GM19239 (cell line): ENCODE measurements at places on chromosomes 6 and 20.
A peak's percentile ranks its signal among the peaks of the same experiment; 100 is the strongest.

- DNase-seq = no peak
These were observed 1.4 kb upstream of the SNTA1 start for GRCh38 chr20:33444797-33445560.

- no peak for DNase-seq
These were observed 170.3 kb upstream of the TAB2 start for GRCh38 chr6:149147195-149147594.

DNA sequence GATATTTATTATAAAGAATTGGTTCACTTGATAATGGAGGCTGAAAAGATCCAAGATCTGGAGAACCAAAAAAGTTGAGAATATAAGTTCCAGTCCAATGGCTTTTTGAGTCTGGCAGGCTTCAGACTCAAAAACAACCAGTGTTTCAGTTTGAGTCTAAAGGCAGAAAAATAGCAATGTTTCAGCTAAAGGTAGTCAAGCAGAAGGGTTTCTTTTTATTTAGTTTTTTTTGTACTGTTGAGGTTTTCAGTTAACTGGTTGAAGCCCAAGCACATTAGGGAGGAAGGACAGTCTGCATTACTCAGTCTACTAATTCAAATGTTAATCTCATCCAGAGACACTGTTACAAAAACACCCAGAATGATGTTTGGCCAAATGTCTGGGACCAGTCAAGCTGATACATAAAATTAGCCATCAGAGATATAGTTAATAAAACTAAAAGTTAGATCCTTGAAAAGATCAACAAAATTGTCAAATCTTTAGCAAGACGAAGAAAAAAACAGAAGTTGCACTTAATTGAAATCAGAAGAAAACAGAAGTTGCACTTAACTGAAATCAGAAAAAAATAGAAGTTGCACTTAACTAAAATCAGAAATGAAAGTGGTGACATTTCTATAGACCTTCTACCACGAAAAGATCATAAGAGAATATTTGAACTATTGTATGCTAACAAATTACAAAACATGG lies 980.3 kb upstream of the FLRT3 start:
- peak; percentile 6 for DNase-seq

GRCh38 chr6:156563714-156564113 lies 213.5 kb upstream of the ARID1B start:
- DNase-seq = no peak

DNA sequence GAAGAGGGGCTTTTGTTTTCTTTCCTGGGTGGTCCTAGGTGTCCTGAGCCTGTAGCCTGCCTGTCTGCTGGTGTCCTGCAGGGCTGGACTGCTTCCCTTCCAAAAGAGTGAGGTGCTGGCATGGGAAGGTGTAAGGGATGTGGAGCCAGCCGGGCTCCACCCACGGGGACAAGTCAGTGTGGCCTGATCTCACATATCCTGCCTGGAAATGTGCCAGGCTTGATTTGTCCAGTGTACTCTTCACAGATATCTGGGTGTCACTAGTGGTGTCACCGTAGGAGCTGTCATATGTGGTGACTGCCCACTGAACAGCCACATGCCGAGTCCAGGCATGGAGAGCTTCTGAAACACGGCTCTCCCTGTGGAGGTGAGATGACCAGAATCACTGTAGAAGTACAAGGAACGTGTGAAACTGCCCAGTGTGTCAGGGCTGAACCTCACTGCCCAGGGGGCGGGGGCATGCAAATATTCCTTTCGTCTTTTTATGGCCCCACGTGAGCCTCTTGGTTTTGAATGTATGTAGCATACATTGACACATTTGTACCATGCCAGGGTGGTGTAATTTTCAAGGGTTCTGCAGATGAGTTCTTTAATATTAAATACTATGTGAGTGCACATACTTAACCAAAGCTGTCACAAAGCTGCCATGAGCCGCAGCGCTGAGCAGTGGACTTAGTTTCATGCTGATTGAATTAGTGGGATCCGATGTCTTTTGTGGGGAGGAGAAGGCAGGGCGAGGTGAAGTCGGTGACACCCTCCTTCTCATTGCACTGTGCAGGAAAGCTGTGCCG lies 55.8 kb downstream of the CDH4 start:
- DNase-seq = no peak

DNA sequence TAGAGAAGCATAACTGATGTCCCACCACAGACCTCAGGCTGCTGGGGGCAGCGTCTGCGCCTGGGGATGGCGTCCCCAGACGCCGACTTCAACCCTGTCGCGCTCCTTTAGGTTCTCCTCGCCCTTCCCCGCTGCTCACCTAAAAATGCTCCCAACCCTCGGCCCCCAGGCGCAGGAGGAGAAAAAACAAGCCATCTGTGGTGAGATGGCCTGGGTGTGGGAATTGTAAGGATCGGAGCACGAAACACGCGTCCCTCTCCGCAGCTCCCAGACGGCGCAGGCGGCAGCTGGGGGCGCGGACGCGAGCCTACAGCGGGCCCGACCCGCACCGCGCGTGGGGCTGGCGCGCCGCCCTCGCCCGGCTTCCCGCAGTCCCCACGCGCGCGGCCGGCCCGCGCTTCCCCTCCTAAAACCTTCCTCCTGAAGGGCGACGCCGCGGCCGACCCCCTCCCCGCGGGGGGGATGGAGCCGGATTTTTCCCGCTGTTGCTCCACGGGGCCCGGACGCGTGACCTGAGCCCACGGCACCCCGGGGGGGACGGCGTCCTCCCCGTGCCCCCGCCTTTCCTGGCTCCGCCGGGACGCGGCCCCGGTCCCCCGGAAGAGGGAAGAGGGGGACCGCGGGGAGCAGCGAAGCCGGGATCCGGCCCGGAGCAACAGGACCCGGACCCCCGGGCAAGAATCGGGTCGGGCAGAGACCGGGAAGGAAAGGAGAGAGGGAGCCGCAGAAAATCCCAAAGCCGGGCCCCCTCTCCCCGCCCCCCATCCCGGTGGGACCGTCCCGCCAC lies 611 bp downstream of the EPB41L2 start:
- peak; percentile 14 for DNase-seq

- peak; percentile 21 for DNase-seq
These were observed 51.5 kb downstream of the SLC23A2 start for GRCh38 chr20:4949833-4950178.

DNA sequence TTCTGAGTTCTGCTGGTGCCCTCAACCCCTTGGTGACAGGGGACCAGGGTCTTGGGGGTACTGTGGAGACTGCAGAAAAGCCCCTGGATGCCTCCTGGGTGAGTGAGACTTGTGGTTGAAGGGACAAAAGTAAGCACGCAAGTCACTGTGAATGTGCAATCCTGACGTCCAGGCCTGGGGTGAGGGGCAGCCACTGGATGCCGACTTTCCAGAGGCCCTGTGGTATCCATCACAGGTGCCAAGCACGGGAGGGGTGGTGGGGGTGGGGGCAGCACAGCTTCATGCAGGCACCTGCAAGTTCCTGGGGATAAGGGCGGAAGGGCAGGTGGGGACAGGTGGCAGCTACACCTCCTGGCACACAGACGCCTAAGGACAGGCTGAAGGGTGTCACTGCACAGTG lies 20.1 kb upstream of the UBE2V1 start:
- no peak for DNase-seq

- no peak for DNase-seq
These were observed 176.4 kb downstream of the ADGB start for GRCh38 chr6:146775220-146775619.

DNA sequence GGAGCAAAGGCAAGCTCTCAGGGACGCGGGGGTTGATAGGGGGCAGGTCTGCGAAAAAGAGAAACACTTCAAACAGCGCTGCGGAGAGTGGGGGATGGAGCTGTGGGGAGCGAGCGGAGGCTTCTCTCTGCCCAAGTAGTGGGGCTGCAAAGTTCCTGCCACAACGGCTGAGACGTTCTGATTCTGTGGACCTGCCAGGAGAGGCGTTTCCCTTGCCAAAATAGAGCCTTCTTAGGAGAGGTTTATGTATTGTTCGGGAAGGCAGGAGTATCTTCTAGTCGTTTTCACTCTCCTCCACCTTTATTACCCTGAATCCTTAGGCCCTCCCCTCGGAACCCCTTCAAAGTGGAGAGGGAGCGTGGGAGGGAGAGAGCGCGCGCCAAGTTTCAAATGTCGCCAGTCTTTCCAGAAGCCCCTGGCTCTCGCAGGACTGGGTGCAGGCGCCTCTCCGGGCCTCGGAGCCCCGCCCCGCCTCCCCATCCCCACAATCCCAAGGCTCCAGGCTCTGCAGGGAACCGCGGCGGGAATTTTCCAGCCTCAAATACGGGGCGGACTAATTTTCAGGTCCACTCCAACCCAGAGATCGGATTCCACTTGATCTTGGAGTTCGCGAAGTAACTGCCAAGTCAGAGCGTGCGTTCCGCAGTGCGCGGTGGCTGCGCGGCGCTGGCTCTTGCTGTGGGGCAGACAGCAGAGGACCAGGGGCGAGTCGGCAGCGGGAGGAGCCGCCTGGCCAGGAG lies 10.0 kb upstream of the POU3F2 start:
- DNase-seq = no peak

DNA sequence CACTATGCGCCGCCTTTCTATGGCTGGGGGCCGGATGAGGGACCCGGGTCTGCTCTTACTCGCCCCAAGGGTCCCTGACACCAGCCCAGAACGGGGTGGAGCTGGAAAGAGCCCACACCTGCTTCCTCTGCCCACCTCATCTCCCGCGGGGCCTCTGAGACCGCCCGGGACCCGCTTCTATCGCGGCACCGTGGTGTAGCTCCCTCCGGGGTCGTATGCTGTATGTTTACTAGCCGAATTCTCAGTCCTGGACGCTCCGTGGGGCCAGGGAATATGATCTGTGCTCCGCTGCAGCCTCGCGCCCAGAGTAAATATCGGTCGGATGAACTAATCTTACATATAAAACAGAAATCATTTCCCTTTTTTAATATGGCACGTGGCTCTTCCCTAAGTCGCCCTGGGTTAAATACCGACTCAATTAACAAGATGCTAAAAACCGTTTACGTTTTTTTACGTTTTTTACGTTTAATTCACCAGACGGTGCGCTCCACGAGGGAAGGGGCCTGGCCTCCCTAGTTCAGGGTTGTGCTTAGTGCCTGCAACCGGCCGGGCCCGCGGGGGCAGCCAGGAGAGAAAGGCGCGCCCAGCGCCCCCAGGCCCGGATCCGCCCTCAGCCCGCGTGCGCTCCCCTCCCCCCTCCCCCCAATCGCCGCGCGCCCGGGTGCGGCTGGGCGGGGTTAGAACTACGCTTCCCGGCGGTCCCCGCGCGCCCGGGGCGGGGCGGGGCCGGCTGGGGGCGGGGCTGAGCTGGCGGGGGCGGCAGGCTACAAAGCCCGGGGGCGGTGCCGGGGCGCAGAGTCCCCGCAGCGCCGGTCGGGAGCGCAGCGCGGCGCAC lies at the start of gene RBM38:
Gene RBM38, plus strand, starts transcription at position 793 of the 835 bp plus-strand sequence. CDS start 186 bp downstream, outside the sequence.
- DNase-seq = peak; percentile 87

DNA sequence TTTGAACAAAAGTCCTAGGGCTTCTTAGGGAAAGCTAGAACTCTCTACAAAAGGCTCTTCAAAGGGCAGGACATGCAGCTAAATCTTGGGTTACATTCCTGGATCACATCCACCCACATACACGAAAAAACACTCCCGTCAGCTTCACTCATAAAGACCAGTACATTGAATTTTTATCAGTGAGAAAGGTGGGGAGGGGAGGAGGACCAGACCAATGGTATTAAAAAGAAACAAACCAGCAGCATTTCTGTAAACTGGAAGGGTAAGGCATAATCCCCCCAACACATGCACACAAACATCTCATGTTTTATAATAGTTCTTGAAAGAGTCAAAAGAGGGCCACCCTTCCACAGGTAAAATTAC lies 31.6 kb downstream of the MYLK4 start:
- DNase-seq = no peak

- DNase-seq = no peak
These were observed 27.6 kb downstream of the BANF2 start for GRCh38 chr20:17727351-17727750.

- DNase-seq = no peak
These were observed 25.4 kb downstream of the COL9A1 start for GRCh38 chr6:70277470-70277869.

DNA sequence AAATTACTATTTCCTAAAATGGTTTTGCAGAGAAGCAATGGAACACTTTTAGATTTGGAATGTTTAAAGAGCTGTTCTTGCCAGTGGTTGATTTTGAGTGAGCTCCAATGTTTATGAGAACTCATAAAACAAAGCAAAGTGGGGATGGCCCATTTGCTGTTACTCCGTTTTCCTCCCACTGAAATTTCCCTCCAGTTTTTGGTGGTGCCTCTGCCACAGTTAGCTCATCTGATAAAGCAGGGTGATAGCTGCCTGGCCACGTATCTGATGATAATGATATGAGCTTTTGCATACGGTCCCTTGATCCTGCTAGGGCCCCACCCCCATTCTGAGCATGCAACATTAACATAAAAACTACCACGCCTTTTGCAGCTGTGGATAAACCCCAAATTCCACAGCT lies 10.4 kb downstream of the CD83 start:
- DNase-seq = no peak

GRCh38 chr20:63908008-63908682 lies 13.2 kb downstream of the DNAJC5 start:
- DNase-seq = no peak

GRCh38 chr6:66599541-66599940 lies 892.5 kb upstream of the EYS start:
- no peak for DNase-seq

GRCh38 chr20:15945289-15945688 lies 628.0 kb downstream of the KIF16B start:
- no peak for DNase-seq

DNA sequence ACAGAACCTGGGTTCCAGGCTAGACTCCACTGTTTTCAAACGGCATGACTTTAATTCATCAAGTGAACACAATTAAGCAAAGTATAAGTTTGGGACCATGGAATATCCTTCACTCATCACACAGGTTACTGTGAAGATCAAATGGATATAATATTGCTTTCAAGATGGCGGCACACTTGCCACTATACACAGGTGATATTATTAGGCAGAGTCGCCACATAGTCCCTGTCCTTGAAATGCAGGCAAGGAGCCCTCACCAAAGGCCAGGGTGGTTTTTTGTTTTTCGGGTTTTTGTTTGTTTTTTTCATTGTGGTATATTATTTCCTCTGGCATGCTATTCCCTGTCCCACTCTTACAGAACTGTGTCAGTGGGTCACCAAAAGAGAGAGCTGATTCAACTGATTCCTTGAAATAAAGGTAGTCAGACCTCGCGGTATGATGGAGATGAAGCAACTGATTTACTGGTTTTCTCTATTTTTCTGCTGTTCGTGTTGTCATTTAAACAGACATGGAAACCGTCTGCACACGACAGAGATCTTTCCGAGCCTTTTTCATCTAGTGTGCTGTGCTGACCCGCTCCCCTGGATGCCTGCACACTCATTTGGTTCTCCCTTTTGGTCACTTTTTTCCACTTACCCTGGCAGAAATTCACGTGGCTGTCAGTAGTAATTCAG lies 29.7 kb downstream of the MYB start:
- DNase-seq = no peak

DNA sequence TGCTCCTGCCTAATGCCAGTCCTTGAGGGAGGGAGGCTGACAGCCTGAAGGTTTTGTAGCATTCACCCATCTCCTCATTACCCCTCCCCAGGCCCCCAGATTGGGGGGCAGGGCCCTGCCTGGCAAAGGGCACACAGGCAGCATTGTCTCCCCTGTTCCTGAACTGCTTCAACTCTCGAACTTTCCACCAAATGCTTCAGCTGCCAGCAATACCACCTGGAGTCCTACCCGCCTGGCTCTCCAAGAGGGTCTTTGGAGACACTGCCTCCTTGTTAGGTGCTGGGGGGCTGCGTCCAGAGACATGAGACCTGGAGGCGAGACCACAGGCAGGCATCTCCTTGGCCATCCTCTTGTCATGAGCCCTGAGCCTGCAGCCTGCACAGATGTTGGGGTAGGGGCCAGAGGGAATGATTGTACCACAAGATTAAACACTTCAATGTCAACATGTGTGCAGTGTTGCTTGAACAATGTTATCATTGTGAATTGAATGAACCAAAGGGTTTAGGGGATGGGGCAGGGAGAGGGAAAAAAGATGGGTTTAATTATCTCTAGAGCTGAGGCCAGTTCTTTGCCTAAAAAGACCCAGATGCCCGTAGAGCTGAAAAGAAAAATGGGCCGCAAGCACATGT lies 25.0 kb downstream of the BMP7 start:
- DNase-seq = no peak
